ENCODE measurements at places on chromosomes 2 and 18.

- DNase-seq = no peak
Observed at GRCh38 chr18:58254873-58255511, 211.0 kb downstream of the NEDD4L start.

- DNase-seq = no peak
Observed at GRCh38 chr18:37364237-37364636, 201.4 kb downstream of the CELF4 start.

- DNase-seq = peak; percentile 45
Observed at GRCh38 chr2:206275312-206276055, 1.0 kb downstream of the ZDBF2 start.

DNA sequence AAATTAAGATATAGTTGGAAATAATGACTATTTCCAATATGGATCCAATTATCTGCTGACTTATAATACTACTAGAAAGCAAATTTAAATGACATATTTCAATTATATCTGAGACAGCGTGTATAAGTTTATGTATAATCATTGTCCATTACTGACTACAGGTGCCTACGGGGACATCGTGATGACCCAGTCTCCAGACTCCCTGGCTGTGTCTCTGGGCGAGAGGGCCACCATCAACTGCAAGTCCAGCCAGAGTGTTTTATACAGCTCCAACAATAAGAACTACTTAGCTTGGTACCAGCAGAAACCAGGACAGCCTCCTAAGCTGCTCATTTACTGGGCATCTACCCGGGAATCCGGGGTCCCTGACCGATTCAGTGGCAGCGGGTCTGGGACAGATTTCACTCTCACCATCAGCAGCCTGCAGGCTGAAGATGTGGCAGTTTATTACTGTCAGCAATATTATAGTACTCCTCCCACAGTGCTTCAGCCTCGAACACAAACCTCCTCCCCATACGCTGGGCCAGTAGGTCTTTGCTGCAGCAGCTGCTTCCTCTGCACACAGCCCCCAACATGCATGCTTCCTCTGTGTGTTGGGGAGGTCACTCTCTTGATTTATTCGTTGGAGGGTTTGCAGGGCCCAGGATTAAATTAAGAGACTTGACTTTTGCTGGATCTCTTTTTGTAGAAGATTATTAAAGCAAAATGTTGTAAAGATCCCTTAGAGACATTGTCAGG, 194.4 kb downstream of the RPIA start:
- no peak for DNase-seq

DNA sequence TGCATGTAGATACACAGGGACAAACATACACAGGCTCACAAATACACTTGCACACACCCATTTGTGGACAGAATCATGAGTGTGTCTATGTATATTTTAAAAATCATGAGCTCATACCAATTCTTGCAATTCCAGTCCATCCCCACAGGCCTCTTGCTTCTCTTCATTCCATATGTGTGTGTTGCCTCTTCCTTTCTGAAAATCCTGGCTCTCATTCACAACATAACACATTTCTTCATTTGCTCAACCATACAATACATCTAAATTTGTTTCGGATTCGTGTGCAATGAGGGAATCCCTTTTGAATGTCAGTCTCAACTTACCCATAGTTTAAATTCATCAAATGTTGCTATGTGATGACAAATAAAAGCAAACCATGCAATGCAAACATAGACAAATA, 51.4 kb downstream of the GNAL start:
- DNase-seq = no peak

GRCh38 chr2:196187898-196188458, 16.6 kb upstream of the STK17B start:
- DNase-seq = no peak

GRCh38 chr2:119910566-119910965, 102.3 kb upstream of the EPB41L5 start:
- DNase-seq = no peak

DNA sequence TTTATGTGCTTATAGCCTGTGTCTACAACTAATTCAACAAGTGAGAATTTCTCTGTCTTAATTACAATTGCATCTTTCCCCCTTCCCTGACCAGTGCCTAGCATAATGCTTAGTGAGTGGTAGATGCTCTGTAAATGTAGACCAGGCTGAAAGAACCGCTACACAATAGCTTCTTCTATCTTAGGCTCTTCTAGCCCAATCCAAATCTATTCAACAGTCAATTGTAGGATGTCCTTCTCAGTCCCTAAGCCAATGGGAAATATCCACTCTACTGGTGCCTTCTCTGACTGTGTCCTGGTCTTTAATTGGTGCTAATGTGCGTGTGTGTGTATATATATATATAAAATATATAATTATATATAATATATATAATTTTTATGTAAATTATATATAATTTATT, 34.1 kb upstream of the GCC2 start:
- DNase-seq = no peak

DNA sequence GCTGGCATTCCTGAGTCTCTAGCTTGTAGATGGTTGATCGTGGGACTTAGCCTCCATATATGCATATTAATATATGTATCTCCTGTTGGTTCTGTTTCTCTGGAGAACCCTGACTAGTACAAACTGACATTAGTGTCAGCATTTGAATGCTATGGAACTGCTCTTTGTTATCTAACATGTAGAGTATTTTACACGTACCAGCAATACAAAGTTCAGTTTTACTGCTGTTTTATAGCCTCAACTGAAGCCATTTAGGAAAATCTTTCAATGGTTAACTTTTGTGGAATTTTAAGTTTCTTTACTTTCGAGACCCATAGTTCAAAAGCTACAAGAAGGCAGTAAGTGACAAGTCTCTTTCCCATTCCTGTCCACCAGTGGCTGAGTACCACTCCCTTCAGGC, 418.4 kb downstream of the NUP35 start:
- DNase-seq = no peak

DNA sequence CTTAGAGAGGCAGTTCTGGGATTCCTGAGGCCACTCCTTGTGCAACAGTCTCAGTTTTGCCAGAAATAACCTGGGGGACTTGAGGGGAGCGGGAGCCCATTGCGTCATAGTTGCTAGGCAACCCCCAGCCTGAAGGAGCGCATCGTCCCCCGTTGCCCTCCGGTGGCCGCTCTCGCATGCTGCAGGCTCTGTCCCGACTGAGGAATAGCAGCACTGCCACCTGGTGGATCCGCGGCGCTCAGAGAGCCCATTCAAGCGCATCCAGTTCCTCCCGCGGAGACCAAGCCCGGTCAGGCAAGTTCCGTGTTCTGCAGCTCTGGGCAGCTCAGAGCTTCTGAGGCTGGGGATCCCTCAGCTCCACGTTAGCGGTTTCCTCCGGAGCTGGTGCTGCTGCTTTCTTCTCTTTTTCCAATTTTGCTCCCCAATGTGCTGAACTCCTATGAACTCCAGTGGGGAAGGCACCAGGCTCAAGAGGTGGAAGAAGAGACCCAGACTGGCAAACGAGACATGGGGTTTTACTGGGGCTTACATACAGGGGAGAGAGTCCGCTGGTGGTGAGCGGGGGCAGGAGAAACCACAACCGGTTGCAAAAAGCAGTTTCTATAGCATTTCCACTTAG, 15.1 kb downstream of the SLC4A3 start:
- DNase-seq = peak; percentile 80

GRCh38 chr2:240803191-240803590, 16.8 kb downstream of the KIF1A start:
- DNase-seq = no peak

- DNase-seq = no peak
Observed at GRCh38 chr2:7539760-7540159, 622.5 kb downstream of the RNF144A start.

- no peak for DNase-seq
Observed at GRCh38 chr2:241974851-241975592, 105.5 kb downstream of the RTP5 start.

- no peak for DNase-seq
Observed at GRCh38 chr2:148251993-148252392, 231.1 kb downstream of the MBD5 start.

DNA sequence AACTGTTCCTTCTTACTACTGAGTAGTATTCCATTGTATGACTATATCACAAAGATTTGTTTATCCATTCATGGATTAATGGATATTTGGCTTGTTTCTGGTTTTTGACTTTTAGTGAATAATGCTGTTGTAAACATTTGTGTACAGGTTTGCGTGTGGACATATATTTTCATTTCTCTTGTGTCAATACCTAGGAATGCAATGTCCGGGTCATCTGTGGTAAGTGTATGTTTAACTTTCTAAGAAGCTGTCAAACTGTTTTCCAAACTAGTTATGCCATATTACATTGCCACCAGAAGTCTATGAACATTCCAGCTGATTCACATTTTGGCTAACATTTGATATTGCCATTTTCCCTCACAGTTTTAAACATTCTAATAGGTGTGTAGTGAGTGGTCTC, 29.1 kb upstream of the SLC16A14 start:
- no peak for DNase-seq

DNA sequence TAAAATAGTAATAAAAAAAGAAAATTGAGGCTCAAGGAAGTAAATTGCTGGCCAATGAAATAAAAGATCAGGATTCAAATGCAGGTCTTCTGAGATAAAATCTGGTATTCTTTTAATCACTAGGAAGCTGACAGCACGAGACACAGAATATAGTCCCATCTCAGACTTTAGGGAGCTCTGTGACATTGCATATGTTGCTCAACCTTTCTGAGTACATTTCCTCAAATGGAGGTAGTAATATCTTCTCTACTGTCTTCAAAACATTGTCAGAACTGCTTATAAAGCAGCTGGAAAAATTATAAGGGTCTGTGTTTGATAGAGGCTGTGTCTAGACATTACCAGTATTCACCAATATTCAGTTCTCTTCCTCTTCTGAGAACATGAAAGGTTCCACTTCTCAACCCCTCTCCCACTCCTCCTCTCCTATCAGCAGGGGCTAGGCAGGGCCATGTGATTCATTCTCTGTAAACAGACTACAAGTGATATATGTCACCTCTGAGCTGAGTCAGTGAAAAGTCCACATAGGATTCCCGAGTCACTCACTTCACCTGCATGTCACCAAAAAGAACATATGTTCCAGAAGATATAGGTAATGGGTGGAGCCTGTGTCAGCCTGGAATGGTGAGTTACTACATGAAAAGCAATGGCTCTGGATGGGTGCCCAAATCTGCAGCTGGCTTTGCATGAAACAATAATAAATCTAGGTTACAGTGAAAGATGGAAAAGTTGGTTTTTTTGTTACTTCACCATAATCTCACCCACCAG, 7.1 kb downstream of the KCNE4 start:
- DNase-seq = no peak

DNA sequence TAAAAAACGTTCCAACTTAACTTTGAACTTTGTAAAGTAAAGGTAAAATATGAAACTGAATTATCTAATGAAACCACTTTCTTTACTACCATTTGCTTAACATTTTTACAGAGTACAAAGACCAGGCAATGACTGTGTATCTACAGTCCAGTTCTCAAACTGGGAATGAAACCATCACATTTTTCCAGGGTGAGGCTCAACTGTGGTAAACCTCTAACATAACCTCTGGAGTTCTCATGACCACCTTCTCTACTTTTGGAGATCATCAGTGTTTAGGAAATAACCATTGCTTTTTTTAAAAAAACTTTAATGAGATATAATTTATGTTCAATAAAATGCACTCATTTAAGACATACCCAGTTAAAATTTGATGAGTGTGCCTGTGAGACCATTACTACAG, 223.5 kb downstream of the RNF152 start:
- DNase-seq = no peak

Measured in CD4-positive, alpha-beta memory T cell (primary cell).